ENCODE measurements at places on chromosomes 2 and 18. TPM values are rescaled to one million over a fixed set of nuclear protein-coding genes. Genes with fewer than 3 reads are reported as not detected.

The TUBB8B gene
- not detected for total RNA-seq

The EIF4E2 gene
- 42.7 TPM for total RNA-seq

The RNF152 gene
- 0.46 TPM for total RNA-seq

The LYG2 gene
- total RNA-seq: not detected

The KCNK3 gene
- 0.36 TPM for total RNA-seq

The CPO gene
- total RNA-seq: not detected

The C2orf66 gene
- under 0.01 TPM for total RNA-seq

The SERPINB7 gene
- not detected for total RNA-seq

The BMP10 gene
- not detected for total RNA-seq

The ARL4C gene
- total RNA-seq: 13.4 TPM

The NEU2 gene
- not detected for total RNA-seq

The TMEM18 gene
- total RNA-seq: 15.7 TPM

The TLX2 gene
- total RNA-seq: not detected

The MAP3K20 gene
- 8.6 TPM for total RNA-seq

The ITPRIPL1 gene
- under 0.01 TPM for total RNA-seq

The ACTR1B gene
- total RNA-seq: 33.0 TPM

The CXCR1 gene
- not detected for total RNA-seq

Measured in melanocyte of skin (primary cell).